ENCODE measurements at places on chromosomes 1 and 21.

DNA sequence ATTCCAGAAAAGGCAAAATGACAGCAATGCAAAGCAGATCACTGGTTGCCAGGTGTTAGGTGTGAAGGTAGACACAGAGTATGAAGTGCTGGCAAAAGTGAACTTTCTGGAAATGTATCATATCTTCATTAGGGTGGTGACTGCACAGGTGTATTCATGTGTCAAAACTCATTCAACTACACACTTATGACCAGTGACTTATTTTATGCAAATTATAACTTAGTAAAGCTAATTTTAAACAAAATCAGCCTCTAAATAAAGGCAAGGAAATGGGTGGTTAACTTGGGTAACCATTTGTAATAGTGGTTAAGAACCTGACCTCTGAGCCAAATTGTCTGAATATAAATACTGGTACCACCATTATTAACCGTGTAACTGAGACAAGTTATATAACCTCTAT lies 7.4 kb downstream of the COP1 start:
- no peak for DNase-seq

GRCh38 chr1:180842052-180842451 lies 70.6 kb upstream of the KIAA1614 start:
- DNase-seq, result no peak

DNA sequence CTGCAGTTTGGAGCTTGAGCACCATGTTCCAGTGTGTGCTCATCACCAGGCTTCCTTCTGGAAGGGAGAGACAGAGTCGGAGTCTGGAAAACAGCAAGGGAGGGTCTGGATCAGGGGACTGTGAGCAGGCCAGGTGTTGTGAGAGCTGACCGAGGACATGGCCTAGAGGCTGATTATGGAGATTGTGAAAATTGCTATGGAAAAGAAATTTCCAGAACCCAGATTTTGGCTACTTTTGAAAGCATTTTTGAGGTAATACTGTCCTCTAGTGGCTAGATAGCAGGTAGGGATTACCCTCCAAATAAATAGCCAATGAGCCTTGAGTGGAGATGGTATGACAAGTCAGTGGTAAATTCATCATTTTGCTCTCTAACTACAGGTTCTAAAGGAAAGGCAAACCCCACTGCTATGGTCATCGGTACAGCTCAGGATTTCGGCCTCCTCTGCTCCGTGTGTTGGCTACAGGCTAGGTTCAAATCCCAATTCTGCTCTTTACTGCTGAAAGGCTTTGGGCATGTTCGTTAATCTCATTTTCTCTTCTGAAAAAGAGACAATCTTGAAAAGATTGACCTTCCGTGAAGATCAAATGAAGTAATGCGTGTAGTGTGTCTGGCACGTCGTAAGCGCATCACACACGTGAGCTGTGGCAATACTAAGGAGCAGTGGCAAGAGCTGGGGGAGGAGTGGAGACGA lies 1.0 kb upstream of the HAO2 start:
- DNase-seq, result no peak

DNA sequence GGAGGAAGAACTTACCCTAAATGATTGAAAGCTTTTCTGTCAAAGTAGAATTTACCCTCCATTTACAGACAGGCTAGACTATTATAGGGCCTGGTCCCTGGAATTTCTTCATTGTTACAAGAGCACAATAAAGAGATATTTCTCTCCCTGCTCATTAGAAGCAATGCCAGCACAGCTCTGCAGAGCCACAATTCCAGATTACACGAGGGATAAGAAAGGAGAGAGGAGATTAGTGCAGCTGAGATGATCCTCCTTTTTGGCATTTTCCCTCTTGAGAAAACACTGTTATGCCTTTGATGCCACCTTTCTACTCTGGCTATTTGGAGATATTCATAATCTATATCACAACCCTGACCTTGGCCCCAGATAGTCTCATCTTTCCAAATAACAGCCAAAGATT lies 1119.5 kb upstream of the TMPRSS15 start:
- DNase-seq, result no peak

DNA sequence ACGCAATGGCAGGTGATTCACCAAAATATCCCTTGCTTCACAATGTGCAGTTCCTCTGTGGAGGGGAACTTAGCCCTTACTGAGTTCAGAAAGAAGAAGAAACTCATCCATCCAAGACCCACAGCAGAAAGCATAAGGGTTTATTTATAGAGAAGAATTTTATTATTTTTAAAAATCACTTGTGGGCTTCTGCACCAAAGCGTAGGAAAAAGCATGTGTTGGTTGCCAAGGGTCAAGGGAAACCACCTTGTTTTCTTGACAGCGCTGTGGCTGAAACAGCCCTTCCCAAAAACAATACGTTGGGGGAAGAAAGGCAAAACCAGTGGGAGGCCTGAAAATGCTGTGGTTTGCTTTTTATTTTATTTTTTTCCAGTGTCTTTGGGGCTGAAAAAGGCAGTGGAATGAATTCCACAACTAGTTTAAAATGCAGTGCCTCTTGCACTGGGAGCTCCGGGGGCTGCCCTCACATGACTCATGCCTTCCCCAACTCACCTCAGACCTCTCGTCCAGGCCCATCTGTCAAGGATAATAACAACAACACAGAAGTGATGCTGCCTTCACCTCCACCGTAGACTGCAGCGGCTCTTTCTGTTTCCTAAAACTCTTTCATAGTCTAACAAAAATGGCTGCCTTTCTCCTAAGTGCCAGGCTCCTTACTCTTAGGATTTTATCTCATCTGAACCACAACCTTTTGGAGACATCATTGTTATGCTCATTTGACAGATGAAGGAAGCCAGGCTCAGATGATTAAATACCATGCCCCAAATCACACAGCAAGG lies 224.2 kb upstream of the JUN start:
- no peak for DNase-seq

DNA sequence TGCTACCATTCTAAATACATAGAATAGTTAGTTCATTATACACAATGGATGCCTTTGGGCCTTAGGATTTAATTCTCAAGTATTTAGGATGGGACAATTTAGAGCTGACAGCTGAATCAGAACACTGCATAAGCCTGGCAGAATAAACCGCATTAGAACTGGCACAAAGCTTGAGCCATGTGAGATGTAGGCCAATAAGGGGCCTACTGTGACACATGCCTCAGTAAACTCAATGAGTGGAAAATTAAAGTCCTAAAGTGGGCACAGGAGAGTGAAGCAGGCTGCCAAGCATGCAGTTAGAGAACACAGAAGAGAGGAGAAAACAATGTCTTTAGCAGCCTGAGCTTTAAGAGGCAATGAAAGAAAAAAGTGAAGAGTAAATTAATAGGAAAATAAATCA lies 24.3 kb downstream of the SCYL3 start:
- no peak for DNase-seq

- no peak for DNase-seq
Observed at GRCh38 chr1:19315378-19316198, 3.5 kb downstream of the SLC66A1 start.

- no peak for DNase-seq
Observed at GRCh38 chr1:53636621-53637171, 102.3 kb downstream of the GLIS1 start.

GRCh38 chr1:212967801-212968200 lies 17.5 kb downstream of the VASH2 start:
- DNase-seq, result no peak

GRCh38 chr21:43785134-43785533 lies 4.2 kb upstream of the RRP1 start:
- no peak for DNase-seq

GRCh38 chr1:160376525-160377131 lies 9.8 kb downstream of the NHLH1 start:
- DNase-seq, result no peak

- DNase-seq, result no peak
Observed at GRCh38 chr1:198030682-198031081, 113.5 kb downstream of the LHX9 start.

DNA sequence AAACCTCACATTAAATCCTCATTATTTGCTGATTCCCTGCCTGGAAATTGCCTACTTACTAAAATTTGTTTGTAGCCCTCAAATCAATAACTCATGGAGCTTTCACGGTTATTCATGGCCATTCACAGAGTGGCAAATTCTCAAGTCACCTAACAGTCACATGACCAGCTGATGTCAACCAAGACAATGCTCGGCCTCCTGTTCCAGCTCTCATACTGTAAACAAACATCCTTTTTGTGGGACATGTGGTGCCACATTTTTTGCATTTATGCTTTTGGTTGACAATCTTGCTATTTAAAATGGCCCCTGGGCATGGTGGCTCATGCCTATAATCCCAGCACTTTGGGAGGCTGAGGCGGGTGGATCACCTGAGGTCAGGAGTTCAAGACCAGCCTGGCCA lies 271.5 kb upstream of the GREM2 start:
- no peak for DNase-seq

DNA sequence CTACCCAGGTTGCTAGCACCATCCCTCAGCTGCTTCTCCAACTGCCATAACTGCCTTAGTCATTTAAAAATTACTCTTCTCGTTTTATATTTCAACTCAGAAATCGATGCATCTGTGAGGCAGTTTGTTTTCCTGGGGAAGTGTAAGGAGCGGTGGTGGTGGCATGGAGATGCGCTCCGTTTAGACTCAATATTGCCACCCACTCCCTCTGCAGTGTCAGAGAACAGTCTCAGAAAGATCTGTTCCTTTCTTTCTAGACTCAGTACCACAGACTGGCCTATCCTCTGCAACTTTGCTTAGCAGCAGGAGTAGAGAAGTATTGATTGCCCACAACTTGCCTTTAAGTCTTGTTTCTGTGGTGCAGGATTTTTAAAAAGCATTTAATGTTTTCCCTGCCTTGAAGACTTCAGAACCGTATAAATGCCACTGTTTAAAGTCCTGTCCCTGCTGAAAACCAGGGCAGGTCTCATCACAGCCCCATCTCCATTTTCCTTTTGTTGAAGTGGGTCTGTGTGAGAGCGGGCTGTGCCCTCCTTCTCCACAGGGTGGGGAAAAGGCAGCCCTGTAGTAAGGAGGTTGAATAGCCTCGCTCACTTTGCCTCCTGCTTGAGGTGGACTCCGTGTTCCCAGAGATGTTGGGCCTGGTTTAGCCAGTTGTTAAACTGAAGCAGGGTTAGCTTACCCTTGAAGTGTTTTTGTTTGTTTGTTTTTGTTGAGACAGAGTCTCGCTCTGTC lies 105.2 kb downstream of the NFIA start:
- no peak for DNase-seq

- no peak for DNase-seq
Observed at GRCh38 chr1:118564961-118565703, 380.1 kb upstream of the SPAG17 start.

DNA sequence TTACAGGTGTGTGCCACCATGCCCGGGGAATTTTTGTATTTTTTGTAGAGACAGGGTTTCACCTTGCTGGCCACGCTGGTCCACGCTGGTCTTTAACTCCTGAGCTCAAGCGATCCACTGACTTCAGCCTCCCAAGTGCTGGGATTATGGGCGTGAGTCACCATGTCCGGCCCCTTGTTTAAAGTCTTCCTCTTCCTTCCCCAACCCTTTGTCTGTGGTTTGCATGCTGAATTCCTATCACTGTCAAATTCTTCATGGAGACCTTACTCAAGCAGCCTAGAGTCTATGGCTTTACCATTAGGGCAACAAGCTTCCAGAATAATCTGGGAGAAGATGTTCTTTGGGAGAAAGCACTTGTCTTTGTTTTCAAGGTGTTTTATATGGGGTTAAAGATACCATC lies 34.7 kb downstream of the B3GALT5 start:
- DNase-seq, result no peak

GRCh38 chr1:66246351-66247269 lies 287.3 kb upstream of the SGIP1 start:
- DNase-seq, result no peak

DNA sequence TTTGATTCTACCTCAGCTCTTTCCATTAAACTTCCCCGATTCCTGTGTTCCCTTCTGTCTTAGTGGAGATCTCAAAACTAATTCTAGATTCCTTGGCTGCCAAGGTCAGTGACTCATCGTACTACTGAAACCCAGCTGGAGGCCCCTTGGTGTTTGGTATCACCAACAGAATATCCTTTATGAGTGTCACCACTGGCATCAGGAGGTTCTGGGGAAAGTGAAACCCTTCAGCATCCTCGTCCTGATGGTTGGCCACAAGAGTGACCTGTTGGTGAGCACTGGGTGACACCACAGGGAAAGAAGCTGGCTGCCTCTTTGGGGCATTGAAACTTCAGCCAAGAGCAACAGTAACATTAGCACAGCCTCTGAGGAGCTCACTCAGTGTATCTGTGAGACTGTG lies 9.6 kb downstream of the RAB42 start:
- no peak for DNase-seq

DNA sequence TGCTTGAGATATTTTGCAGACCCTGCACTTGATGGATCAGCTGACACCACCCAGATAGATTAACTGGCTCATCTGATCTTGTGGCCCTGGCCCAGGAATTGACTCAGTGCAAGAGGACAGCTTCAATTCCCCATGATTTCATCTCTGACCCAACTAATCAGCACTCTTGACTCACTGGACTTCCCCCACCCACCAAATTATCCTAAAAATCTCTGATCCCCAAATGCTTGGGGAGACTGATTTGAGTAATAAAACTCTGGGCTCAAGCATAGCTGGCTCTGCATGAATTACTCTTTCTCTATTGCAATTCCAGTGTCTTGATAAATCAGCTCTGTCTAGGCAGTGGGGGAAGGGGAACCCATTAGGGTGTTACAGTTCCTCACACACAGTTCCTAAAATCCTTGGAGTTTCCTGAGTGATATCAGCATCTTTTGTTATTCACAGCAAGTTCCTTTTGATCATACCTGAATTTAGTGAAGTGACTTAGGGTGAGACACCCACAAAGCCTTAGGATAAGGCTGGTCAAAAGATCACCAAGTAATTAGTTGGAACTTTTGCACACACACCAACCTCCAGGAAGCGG lies 104.2 kb downstream of the COP1 start:
- no peak for DNase-seq

DNA sequence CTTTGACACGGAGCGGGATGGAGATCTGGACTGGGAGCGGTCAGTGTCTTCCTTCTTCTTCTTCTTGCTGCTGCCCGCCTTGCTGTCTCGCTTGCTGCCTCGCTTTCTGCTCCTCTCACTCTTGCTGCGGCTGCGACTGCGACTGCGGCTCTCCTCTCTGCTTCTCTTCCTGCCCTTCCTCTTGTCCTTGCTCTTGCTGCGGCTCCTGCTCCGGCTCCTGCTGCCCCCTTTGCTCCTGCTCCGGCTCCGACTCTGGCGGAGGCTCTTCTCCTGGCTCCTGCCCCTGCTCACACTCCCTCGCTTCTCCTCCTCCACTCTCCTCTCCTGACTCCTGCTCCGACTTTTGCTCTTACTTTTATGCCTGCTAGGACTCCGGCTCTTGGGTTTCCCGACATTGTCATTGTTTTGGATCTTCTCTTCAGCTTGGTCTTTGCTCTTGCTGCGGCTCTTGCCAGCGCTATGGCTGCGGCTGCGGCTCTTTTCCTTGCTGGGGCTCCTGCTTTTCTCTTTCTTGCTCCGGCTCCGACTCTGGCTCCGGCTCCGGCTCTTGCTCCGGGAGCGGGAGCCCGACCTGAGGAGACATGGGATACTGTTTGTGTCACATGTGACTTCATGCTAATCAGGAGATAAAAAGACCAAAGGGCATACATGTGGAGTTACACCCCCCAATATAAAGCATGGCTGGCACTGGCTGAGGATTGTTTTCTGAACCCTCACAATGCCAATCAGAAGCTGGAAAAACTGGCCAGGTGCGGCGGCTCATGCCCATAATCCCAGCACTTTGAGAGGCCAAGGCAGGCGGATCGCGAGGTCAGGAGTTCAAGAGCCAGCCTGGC lies 25.2 kb upstream of the TMEM200B start:
- DNase-seq, result no peak
